ENCODE measurements at places on chromosomes 3 and 15.

- DNase-seq: no peak
Measured at GRCh38 chr3:120597445-120598049, 1.4 kb downstream of the NDUFB4 start.

DNA sequence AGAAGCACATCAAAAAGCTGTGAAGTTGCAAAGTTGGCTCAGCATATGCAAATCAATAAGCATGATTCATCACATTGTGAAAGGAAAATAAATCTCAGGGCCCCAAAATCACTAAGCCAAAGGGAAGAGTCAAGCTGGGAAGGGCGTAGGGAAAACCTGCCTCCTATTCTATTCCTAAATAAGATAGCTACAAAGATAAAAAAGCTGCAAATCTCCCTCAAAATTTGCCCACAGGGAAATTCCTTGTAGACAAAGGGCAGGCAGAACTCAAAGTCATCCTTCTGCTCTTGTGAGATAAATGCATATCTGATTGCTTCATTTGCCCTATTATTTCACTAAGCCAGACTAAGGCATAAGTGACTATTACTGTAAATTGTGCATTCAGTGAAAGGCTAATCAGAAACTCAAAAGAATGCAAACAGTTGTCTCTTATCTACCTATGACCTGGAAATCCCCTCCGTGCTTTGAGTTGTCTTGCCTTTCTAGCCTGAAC, 30.5 kb upstream of the CCNL1 start:
- DNase-seq: no peak

DNA sequence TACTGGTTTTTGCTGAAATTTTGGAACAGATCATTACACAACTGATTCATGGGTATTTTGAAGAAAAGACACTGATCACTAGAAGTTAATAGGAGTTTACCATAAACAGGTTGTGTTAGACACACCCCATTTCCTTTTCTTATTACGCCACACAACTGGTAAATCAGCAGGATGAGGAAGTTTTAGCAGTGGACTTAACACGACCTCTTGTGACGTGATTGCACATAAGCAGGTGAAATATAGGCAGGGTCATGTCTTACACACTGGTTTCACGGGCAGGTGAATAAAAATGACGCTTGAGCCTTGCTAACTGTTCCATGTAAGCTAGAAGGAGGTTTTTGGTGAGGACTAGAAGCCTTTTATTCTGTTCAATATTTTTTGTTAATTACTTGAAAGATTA, 27.1 kb upstream of the TPRG1 start:
- peak; percentile 18 for DNase-seq

DNA sequence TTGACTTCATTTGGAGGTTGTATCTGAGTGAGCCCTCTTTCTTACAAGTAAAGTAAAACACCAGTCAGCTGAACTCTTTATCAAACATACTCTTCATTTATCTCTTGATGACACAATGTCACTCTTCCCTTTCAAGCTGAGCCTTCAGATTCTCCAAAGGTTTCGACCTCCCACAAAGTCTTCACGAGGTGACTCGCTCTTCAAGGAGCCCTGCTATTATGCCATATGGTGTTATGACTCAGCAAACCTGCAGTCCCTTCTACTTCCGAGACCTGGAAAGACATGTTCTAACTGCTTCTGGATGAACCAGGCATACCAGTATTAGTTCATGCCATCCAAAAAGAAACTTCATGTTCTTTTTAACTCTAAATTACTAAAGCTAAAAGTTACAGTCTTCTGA, 23.1 kb downstream of the AADAC start:
- peak; percentile 50 for DNase-seq

- no peak for DNase-seq
Measured at GRCh38 chr15:32029409-32029861, 880 bp upstream of the CHRNA7 start.

DNA sequence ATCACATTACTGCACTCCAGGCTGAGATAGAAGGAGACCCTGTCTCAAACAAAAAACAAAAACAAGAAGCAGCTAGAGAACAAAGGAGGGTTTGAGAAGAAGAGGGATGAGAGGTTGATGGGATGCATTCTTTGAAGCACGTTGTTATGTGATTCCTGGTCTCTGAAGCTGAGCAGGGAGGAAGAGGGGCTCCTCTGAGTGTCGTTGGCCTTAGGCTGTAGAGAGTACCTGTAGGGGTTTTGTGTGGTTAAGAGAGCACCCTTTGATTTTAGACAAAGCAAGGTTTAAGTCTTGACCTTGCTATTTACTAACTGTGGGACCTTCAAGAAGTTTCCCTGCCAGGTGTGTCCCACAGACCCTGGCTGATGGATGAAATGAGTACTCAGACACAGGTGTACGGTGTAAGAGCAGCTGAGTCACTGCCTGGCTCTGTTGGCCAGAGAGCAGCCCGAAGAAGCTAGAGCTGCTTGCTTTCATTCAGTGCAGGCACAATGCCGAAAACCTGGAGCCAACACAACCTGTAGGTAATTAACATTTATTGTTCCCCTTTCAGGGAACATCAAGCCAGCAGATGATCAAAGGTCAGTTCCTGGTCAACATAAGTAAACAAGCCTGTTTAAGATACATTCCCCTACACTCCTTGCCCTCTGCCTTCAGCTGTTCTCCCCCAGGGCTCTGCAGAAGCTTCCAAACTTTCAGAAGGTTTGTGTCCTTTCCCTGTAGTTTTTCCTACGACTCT, 67.2 kb downstream of the LRRK1 start:
- DNase-seq: no peak

DNA sequence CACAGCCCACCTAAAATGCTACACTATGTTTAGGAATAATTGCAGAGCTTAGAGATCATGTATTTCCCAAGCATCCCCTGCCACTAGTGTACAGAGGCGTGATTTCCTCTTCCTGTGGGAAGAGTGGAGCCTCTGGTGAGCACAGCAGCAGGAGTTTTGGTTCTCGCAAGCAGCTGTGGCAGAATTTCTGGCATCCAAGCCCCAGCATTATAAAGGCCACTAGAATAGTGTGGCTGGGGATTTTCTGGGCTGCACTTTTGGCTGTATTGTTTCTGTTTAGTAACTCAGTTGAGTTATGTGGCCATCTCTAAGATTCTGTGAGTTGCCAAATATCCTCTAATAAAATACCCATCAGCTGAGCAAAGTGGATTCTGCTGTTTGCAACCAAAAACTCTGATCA, 64.7 kb downstream of the GPR176 start:
- DNase-seq: no peak

DNA sequence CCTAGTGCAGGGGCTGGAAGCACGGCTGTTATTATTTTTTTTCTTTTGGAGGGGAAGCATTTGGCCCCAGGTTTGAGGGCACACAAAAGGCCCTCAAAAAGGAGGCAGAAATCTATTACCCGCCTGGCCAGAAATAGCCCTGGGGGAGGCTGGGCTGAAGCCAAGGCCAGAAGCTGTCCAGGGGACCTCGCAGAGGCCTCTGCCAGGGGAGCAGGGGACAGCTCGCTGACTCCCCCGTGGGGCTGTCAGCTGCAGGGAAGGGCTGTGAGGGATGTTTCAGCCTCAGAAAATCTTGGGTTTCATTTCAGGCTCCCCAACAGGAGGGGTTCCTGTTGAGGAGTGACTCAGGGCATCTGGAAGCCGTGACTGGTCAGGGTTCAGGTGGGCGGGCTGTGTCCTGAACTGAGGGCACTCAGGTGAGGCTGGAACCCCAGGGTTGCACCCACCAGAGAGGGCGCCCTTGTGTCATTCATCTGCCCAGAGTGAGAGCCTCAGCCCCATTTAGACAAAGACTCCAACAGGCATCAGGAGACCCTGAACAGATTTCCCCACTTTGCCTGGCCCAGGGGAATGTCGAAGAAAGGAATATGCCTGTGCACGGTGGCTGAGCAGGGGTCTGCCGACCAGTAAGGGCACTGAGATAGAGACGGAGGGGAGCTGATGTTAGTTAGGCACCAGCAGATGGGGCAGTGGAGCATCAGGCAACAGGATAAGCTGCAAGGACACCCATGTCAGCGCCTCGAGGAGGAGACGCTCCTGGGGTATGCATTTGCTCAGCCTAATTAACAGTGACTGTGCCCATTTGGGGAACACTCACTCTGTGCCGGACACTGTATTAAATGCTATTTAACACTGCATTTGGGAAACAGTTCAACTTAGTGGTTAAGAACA, 43.5 kb upstream of the SLC6A11 start:
- no peak for DNase-seq

GRCh38 chr15:87954793-87955192, 301.7 kb downstream of the NTRK3 start:
- no peak for DNase-seq
